Myocyte (in vitro differentiated cells): ENCODE measurements at places on chromosomes 7 and 10. TPM values are rescaled to one million over a fixed set of nuclear protein-coding genes. Genes with fewer than 3 reads are reported as not detected.

COL17A1 gene
- total RNA-seq = 0.03 and 0.16 TPM in 2 replicates

CNTNAP2 gene
- total RNA-seq = not detected in 2 replicates

ZPBP gene
- total RNA-seq = not detected in 2 replicates

SMARCD3 gene
- 251 and 274 TPM in 2 replicates for total RNA-seq

GPR158 gene
- total RNA-seq = 1.8 and 2.2 TPM in 2 replicates

UNC5B gene
- 3.6 and 5.2 TPM in 2 replicates for total RNA-seq

PTF1A gene
- total RNA-seq = not detected in 2 replicates

PRKCQ gene
- 0.47 and 2.6 TPM in 2 replicates for total RNA-seq

PIK3CG gene
- not detected in 2 replicates for total RNA-seq

PAX2 gene
- total RNA-seq = not detected in 2 replicates

C10orf62 gene
- total RNA-seq = 0.62 TPM in 1 of 2 replicates, not detected in the other

CYP2C19 gene
- total RNA-seq = 0.08 TPM in 1 of 2 replicates, not detected in the other

DNA sequence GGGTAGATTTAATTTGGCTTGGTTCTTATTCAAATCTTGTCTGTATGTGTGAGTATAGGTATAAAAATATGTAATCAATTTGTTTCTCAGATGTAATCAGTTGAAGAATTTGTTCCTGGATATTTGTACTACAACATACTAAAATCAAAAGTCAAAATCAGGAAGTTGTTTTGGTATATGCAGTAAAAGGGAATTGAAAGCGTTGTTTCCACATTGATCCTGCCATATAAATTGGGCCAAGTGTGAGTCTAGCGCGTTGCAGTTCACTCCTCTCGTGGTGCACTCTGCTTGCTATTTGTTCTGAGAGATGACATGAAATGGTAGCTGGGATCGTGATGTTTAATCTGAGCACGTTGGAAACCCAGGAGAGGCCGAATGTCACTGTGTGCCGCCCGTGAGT is 55.9 kb downstream of the SHH start:
- DNase-seq = no peak

DNA sequence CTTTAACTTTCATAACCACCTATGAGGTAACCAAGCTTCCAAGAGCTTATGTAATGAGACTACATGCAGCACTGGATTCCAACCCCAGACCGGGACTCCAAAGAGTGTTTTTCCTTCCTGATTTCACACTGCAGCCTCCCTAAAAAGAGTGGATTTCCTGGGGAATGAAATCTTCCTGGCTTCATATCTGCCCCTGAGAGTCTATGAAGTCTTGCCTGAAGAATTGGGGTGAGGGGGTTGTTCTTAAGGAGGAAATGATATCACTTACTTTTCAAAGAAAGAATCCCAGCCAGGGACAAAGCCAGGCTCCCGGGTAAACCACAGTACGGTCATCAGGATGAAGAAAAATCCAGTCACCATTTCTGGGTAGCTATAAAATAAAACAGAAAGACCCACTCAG is 29.7 kb downstream of the STMP1 start:
- peak; percentile 57 for DNase-seq

GRCh38 chr10:50740293-50740648 is 535 bp downstream of the ASAH2B start:
- peak; percentile 74 for DNase-seq

DNA sequence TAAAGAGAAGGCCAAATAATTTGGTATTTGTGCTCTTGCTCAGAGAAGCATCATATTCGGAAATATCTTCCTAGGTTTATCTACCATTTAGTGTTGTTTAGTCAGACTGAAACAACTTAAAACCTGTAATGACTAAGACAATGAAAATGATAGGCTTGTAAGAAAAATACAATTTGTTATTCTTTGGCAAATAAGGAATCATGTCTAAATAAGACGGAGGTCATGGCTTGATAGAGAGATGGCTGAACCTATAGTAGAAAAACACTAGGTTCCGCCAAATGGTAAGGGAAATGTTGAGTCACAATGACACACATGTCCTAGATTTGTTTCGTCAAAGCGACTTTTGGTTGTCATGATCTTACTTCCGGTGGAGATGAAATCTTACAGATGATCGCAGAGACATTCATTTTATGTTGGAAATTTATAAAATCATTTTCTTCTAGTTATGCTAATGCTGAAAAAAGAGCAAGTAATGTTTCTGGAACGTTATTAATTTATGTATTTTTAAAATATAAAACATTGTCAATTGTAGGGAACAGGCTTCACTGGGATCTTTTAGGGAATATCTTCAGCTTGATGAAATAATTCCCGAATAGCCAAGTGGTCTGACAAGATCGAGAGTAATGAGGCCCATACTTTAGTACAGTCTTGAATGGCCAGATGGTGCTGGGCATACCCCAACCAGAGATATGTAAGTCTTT is 1.0 kb downstream of the SRGN start:
- DNase-seq = peak; percentile 32

DNA sequence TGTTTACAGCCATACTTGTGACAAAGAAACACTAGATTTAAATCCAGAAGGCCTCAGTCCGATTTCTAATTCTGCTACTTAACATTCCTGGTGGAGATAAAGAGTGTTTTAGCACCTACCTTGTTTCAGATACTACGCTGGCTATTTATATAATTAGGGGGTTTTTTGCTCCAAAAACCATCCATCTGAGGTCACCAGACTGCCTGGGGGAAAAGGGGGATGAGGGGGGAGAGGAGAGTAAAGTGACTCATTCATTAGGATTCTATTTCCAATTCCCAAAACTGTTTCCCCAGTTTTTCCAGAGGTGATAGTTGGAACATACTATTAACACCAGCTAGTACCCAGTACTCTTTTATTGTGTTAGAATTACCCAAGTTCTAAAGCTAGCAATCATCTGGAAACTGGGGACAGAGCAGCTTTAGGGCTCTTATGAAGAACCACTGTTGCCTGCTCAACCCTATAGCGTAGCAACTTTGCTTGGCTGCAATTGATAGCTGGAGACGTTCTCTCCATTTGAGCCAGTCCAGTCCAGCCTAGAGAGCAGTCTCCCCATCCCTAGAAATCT is 6.6 kb downstream of the GCC1 start:
- no peak for DNase-seq

DNA sequence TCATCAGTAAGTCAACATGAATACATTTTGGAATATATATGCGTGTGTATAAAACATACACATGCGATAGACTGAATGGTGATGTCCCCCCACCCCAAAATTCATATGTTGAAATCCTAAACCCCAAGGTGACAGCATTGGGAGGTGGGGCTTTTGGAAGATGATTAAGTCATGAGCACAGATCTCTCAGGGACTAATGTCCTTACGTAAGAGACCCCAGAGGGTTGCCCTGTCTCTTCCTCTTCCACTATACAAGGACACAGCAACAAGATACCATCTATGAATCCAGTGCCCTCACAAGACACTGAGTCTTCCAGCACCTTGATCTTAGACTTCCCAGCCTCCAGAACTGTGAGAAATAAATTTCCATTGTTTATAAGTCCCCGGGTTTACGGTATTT is 22.5 kb downstream of the DRGX start:
- no peak for DNase-seq

- DNase-seq = no peak
Measured at GRCh38 chr7:36726806-36727503, 2.7 kb upstream of the AOAH start.

DNA sequence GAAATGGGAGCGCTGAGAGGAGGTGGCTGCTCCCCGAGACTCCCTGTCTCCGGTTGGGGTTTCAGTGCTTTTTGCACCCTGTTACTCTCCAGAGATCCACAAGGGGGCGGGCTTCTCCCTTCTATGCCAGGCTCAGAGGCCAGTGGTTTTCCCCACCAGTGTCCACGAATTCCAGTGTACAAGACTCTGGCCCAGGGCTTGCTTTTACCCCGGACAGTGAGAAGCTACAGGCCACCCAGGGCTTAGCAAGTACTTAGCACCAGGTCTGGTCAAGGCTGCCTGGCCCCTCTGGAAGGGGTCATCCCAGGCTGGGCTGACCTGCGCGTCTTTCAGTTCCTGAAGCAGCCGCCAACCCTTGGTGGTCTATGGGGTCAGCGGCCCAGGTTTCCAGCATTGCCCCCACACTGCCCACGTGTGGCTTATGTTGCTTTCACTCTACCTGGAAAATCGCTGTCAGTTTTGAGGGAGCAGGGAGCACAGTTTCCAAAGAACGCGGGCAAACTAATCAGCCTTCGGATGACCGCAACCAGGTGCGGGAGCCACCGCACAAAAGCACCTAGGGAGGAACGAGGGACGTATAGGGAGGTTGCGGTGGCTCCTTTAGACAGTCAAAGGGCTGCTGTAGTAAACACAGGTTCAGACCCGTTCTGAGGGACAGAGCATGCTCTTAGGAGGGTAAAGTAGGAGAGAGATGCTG is 6.8 kb downstream of the CYP26A1 start:
- peak; percentile 75 for DNase-seq

- no peak for DNase-seq
Measured at GRCh38 chr7:14385074-14385473, 395.6 kb upstream of the ETV1 start.

- DNase-seq = peak; percentile 56
Measured at GRCh38 chr7:20440472-20441105, 109.9 kb downstream of the ITGB8 start.

DNA sequence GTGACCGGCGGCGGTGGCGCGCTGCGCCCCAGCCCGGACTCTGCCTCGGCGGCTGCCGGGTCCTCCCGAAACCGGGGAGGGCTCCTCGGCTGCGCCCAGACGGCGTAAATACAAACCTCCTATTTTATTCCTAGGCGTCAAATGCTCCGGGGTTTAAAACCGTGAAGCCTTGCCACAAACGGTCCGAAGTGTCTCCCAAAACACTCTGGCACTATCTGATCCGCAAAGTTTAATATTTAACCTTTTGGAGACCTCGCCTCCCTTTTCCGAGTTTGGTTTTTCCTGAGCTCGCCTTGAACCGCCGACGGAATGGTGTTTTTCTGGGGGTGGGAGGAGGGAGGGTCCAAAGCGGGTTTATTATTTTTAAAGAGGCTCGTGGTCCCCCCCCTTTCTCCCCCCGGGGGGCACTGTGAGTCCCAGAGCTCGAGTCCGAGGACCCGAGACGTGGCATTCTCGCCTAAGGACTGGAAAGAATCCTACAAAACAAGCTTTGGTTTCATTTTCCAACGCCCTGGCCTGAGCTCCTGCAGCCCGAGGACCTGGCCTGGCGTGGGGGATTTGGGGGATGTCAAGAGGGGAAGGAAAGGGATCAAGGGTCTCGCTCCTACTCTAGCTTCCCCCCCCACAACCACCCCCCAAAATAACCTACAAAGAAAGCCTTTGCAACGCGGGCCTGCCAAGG is 1.8 kb downstream of the TNRC18 start:
- peak; percentile 85 for DNase-seq

GRCh38 chr10:132739225-132739613 is 46.7 kb downstream of the NKX6-2 start:
- DNase-seq = peak; percentile 86

- no peak for DNase-seq
Measured at GRCh38 chr7:34207810-34208209, 302.5 kb downstream of the BMPER start.

GRCh38 chr7:16982640-16983350 is 101.0 kb upstream of the AGR3 start:
- peak; percentile 71 for DNase-seq

DNA sequence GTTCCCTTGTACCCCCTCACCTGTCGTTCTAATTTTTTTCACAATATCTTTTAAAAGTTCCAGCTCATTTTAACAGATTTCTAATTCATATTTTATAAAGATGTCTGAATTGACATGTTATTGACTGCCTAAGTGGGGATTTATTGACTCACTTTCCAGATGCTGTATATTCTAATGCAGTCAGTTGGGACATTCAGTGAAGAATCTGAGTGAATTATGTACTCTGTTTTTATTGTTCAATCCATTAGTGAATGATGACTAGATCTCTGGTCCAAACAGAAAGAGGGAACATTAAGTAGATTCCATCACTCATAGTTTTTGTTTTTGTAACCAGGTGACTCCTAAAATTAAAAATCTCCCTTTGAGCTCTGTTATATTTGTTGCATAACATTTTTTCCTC is 54.3 kb downstream of the LOXL4 start:
- DNase-seq = no peak

- DNase-seq = no peak
Measured at GRCh38 chr10:17077346-17077781, 52.2 kb downstream of the CUBN start.

- no peak for DNase-seq
Measured at GRCh38 chr10:35012781-35013180, 77.4 kb downstream of the CUL2 start.

DNA sequence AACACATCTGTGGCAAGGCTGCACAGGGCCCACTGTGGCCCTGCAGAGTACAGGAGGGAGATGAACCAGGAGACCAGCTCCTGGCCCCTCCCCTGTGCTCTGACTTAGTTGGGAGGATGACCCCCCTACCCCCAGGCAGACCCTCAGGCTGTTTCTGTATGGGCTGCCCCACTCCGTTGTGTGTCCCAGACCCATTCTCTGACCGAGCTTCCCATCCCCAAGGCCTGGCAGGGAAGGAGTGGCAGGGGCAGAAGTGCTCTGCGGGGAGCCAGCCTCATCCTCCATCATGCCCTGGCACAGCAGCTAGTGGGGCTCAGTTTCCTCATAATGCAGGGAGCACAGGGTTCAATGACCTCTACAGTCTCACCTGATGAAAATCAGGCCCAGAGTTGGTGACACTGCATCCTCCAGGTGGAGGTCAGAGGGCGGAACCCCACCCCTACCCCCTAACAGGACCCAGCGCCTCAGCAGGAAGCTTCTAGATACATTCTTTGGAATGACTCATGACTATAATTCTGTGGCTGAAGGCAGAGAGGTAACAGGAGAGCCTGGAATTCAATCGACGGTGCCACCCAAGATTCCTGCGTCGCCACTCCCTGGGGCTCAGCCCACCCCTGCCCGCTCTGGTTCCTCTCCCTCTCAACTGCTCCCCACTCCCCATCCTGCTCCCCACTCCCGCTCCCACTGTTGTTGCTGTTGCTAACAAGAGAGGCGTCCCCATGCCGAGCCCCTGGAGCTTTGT is 18.2 kb downstream of the PODXL start:
- DNase-seq = peak; percentile 91

DNA sequence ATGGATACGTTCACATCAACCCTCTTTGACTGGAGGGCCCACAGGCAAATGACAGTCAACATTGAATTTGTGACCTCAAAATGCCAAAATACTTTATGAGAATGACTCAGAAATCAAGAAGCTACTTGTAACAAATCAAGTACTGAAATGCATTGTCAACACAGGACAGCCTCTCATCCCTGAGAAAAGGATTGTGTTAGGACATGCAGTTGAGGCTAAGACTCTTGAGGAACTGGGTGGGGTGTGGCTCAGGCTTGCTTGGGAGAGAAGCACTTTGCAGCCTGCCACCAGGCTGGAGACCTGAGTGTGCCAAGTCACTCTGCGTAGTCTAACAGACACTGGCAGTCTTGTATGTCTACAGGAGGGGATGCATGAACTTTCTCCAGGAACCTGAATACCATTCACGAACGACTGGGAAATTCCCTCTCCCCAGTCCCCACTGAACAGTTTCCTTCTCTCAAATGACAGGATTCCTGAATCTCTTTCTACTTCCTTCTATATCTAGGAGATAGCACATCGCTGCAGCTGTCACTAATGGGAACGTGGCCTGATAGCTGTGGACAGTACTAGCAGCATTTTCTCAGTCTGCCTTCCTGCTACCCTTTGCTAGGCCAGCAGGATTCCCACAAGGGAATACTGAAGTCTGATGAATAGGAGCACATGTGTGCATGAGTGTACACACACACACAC is 3.3 kb upstream of the SMO start:
- peak; percentile 77 for DNase-seq
